ENCODE measurements at places on chromosomes 7 and 10.

- DNase-seq, result no peak
Observed at GRCh38 chr7:73881352-73882046, 20.5 kb downstream of the TMEM270 start.

GRCh38 chr10:61110188-61110844 lies 166.3 kb upstream of the RHOBTB1 start:
- DNase-seq, result no peak

- no peak for DNase-seq
Observed at GRCh38 chr10:130863044-130863443, 448.5 kb downstream of the TCERG1L start.

DNA sequence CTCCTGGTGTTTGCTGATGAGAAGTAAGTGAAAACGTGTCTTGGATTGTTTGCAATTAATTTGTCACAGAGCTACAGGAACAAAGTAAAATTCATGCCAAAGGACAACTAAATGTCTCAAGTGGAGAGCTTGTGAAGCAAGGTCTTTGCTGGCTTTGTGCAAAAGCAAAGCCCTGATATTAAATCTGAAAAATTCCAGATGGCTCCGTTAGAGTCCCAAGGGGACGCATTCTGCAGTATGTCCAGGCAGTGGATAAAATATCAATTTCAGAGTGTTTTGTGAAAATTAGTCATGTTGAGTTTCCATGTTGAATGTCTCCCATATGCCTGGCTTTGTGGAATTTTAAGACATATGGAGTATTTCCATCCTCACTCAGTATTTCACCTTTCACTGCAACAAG lies 102.5 kb upstream of the PTN start:
- DNase-seq, result no peak

DNA sequence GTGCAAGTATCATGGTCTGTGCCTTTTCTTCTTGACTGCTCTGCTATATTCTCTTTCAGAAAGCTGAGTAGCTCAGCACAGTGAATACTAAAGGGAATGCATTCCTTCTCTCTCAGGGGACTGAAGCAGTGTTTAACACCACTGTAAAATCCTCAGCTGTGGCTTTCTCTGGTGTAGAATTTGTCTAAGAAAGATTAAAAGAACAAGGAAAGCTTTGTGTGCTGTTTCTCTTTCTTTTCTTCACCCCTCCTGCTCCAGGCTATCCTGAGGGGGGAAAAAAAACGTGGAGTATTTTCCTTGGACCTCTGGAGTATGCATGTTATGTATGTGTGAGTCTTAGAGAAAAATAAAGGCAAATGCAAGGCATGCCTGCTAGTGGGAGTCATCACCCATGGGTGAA lies 383.9 kb downstream of the AUTS2 start:
- no peak for DNase-seq

DNA sequence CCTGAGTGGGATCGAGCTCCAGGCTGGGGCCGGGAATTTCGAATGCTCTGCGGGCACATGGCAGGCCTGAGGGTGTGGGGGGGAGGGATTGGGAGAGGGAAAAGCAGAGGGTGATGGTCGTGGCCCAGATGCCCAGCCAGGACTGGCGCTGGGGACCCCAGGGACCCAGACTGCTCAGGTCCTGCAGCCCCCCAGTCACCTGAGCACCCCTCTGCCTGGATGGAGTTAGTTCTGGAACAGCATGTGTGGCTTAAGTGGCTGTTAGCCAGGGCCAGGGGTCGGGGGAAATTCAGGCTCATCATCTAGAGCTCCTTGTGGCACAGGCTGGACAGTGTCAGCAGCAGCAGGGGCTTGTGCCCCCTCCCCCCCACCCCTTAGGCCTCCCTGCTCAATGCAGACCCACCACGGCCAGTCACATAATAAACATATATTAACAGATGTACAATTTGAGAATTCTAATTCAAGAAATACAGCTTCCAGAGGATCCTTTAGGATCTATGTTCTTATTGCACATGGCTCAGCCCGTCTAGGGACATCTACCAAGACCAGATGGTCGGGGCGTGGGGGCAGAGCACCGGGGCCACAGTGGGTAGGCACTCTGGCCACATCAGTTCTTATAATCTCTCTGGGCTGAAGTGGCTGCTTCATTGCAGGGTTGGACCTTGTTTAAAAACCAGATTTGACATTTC lies 22.2 kb downstream of the DNAJB12 start:
- no peak for DNase-seq

DNA sequence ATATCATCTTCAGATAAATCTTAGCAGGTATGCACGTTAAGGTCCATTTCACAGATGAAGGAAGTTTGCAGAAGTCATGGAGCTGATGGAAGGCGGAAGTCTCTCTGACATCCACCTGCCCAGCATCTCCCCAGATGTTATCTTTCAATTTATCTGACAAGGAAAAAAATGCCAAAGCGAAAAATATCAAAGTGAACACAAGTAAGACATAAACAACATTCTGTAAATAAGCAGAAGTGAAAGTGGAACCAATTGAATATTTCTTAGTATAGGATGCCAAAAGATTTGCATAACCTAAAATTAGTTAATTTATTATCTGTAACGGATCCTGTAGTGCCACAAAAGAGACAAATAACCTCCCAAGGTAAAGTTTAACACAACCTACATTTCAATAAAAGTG lies 73.6 kb upstream of the NEBL start:
- no peak for DNase-seq

DNA sequence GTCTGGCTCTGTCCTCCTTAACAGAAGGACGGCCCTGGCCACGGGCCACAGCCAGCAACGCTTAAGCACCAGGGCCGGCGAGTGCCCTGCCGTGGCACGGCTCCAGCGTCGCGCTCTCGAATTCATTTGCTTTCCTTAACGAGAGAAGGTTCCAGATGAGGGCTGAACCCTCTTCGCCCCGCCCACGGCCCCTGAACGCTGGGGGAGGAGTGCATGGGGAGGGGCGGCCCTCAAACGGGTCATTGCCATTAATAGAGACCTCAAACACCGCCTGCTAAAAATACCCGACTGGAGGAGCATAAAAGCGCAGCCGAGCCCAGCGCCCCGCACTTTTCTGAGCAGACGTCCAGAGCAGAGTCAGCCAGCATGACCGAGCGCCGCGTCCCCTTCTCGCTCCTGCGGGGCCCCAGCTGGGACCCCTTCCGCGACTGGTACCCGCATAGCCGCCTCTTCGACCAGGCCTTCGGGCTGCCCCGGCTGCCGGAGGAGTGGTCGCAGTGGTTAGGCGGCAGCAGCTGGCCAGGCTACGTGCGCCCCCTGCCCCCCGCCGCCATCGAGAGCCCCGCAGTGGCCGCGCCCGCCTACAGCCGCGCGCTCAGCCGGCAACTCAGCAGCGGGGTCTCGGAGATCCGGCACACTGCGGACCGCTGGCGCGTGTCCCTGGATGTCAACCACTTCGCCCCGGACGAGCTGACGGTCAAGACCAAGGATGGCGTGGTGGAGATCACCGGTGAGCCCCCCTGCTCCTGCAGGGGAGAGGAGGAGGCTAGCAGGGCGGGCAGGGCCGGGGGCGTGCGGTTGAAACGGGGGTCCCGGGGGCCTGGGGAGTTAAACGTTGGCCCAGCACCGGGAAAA lies at the start of gene HSPB1:
Gene HSPB1 (plus strand): TSS at position 327 of the 855 bp plus-strand sequence. CDS start 40 bp downstream, at position 367.
- peak; percentile 49 for DNase-seq

DNA sequence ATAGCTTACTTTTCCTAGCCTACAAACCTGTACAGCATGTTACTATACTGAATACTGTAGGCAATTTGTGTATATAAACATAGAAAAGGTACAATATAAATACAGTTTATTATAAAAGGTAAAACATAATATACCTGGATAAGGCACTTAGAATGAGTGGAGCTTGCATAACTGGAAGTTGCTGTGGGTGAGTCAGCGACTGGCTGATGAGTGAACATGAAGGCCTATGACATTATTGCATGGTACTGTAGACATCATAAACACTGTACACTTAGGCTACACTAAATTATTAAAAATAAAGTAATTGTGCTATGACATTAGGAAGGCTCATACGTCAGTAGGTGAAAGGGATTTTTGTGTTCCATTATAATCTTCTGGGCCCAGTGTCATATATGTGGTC lies 228.8 kb downstream of the HDAC9 start:
- no peak for DNase-seq

DNA sequence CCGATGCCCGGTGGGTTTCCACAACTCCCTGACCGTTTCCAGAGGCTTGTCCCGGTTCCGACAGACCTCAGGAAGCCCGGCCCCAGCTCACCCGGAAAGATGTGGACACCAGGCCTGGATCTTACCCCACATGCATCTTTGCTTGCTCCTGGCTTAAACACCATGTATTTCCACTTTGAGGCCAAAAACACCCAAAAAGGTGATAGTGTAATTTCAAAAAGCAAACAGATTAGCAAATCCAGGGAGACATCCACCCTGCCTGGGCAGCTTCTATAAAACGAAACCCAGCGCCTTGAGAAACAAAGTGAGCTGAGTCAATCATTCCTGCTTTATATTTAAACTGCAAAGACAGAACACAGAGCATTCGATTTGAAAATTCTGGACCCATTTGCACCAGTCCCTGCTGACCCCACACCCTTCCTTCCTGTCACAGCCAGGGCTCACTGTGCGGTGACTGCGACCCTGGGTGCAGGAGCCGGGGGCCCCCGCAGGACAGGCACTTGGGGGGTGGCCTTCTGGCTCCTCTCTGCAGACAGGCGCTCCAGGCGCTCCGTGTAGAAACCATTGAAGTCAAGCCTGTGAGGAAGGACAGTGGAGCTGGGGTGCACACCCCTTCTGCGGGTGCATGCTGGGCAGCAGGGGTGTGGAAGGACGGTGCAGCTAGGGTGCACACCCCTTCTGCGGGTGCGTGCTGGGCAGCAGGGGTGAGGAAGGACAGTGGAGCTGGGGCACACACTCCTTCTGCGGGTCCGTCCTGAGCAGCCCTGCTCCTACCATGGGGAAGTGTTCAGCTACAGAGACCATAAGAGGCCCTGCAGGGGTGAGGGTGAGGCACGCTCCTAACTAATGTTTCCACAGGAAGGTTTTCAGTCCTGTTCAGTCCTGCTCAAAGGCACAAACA lies 2.9 kb upstream of the ADAM8 start:
- no peak for DNase-seq

DNA sequence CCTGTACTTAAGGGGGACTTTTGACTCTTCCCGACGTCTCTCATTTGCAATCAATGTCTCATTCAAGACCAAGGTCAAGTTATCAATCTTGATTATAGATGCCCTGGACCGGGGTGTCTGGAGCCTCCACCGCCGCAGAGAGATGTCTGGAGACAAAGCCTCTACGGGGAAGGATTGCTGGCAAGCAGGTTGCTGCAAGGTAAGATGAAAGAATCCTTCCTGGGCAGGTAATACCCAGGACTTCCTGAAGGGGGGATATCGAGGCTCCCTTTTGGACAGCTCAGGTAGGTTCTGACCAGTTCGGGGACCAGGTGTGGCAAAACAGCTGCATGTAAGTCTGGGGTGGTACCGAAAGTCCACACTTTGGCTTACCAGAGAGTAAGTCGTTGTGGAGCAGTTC lies 12.5 kb upstream of the CUX1 start:
- no peak for DNase-seq

DNA sequence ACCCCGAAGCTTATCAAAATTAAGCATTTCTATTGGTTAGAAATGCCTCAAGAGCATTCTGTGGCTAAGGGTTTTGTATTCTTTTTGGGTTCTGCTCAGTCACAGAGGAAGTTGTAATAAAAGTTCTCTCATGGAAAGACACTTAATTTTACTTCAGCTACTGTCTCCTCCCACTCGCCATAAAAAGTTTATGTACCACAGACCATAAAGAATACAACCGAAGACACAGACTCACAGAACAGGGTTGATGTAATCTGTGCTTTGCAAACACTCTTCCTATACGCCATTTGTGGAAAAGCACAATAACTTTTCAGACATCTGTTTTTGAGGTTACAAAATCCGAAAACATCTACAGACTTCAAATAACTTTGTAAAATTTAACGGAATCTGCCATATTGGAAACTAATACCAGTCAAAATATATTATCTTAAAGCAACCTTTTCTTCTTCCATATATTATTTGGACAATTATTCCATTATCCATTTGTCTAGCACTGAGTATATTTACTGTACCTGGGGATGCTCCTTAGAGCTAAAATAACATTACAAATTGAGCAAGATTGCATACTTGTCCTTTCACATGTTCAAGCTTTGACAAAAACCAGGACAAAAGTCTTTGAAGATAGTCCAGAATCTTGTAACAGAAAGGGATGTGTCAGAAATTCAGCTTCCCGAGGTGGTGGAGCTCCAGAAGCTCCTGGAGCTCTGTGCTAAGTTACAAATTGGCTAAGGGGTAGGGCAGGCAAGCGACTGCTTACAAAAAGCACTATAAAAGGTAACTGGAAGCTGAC lies 219.0 kb upstream of the MEOX2 start:
- DNase-seq, result no peak

DNA sequence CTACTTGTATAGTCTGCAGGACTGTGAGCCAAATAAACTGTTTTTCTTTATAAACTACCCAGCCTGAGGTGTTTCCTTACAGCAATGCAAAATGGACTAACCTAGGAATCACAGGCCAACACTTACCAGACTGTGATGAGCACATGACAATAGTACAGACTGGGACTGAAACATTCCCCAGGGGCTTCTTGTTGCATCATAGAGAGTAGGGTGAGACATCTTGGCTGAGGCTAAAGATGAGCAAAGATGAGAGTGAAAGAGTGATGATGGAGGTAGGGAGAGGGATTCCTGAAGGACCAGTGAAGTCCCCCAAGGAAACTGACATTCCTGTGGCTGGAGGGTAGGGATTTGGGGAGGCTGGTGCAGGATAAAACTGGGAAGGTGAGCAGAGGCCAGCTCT lies 194.4 kb downstream of the TPST1 start:
- no peak for DNase-seq

DNA sequence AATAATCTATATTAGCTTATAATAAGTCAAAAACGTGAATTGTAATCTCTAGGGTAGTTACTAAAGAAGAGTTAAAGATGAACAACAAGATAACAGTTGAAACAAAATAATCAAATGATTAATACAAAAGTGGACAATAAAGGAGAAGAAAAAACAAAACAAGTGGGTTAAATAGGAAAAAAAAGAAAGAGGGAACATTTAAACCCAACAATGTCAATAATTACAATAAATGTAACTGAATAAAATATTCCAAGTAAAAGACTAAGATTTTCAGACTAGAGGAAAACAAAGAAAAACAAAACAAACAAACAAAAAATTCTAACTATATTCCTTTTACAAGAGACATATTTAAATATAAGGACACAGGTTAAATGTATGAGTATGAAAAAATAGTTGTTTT lies 38.0 kb upstream of the ZEB1 start:
- DNase-seq, result no peak

DNA sequence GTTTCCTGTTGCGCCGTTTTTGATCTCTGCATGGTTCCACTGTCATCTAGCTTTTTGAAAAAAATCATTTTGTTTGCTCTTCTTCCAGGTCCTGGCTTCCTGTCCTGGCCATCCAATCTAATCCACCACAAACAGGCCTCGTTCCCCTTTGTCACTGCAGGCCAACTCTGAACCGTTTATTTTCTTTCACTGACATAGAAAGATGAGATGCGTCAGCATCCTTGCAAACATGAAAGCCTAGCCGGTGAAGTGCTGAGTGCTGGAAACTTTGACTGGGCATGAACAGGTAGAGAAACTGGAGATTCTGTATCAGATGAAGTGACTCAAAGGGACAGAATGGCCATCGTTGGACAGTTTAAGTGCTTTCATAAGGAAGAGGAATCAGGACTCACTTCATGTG lies 1247.8 kb downstream of the TYW1 start:
- no peak for DNase-seq

- DNase-seq, result no peak
Observed at GRCh38 chr7:33815336-33815735, 90.0 kb upstream of the BMPER start.
